ENCODE measurements at places on chromosomes 11 and 22.

- DNase-seq: no peak
These were observed 13.2 kb upstream of the SCUBE2 start for GRCh38 chr11:9104580-9104979.

- DNase-seq: peak; percentile 95
These were observed 11.5 kb upstream of the FADD start for GRCh38 chr11:70191495-70192140.

- no peak for DNase-seq
These were observed 62.2 kb downstream of the PARVA start for GRCh38 chr11:12439615-12440014.

DNA sequence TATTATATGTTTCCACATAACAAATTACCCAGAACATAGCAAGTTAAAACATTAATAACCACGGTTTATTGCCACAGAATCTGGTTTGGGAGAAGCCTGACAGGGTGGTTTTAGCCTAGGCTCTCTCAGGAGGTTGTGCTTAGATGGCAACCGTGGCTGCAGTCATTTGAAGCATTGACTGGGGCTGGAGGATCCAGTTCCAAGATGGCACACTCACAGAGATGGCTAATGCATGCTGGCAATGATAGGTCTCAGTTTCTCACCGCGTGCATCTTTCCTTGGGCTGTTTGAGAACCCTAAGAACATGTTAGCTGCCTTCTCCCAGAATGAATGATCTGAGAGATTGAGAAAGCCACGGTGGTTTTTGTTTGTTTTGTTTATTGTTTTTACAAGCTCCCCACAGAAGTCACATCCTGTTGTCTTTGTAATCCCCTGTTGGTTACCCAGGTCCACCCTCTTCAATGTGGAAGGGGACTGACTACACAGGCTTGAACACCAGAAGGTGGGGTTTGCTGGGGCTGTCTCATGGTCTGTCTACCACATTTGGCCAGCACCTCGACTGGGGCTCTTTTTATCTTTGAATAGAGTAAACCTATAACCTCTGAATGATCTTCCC, 36.6 kb upstream of the GRAMD1B start:
- DNase-seq: no peak

DNA sequence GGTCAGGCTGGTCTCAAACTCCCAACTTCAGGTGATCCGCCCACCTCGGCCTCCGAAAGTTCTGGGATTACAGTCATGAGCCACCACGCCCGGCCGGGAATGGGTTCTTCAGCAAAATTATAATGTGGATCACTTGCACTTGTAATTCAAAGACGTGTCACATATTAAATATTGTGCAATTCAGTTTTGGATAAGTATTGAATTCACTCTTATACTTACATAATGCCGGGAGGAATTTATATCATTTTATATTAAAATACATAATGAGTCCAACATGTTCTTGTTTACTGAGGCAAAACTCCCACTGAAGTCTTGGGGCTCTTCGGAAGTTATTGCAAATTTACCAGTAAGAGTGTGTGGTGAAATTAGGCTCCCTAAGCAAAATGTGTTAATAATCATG, 635.2 kb upstream of the LUZP2 start:
- no peak for DNase-seq

Data from HuH-7.5 (cell line).